ENCODE measurements at places on chromosomes 3 and 15.

DNA sequence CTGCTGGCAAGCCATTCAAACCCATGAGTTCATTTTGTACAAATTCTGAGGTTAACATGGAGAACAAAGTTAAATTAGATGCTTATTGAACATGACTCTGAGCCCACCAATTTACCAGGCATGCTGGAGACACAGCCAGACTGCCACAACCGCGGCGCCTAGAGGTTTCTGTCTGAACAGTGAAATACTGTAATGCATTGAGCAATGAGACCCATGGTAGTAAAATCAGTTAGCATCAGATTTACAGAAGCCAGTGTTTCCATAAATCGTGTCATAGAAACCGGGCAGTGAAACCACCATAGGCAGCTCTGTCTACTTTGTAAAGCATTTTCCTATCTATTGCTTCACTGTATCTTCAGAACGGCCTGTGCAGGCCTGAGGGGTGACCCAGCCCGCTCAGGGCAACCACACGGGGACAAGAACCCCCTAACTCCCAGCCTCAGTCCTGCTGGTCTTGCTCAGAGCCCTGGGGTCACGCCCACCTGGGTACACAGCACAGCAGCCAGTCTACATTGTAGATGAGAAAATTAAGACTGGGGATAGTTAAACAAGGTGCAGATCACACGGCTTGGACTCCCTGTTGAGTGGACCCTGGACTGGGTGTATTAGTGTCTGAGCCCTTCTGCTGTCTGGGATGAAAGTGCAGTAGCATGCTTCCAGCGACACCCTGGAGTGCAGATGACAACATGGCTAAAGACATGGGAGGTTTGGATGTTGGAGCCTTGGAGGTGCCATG, 44.2 kb downstream of the MGLL start:
- DNase-seq: peak; percentile 62

DNA sequence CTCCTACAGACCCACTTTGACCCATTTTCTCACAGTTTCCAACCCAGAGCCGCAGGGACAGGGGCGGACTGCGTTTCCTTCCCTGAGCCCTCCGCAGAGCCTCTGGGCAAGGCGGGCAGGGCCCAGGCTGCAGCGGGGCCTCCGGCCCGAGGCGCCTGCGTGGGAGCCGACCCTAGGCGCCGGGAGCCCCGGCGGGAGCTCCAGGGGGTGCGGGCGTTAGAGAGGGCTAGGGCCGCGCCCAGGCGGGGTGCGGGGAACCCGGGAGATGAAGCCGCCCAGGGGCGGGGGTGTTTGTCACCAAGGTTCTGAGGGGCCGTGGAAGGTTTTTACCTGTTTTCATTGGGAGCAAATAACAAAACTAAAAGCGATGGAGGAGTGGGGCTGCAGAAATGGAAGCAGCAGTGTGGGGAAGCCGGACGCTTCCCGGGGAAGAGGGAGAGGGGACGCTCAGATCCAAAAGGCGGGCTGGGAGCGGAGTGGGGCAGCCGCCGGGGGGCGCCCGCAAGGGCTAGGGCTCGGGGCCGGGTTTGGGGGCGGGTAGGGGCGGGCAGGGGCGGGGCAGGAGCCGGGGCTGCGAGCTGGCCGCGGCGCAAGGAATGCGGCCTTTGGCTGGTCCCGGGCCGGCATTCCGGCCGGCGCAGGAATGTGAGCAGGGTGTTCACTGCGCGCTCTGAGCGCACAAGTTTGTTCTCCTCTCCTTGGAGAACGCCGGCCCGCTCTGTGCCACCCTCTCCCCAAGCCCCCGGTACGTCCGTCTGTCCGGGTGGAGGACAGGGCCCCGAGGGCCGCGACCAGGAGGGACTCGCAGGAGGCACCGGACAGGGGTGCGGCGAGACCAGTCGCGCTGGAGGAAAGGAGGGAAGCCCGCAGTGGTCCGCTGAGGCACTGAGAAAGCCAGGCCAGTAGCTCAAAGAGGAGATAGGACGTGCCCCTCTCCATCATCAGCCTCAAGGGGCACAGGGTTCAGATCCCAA, 61.1 kb downstream of the AMOTL2 start:
- DNase-seq: no peak

- DNase-seq: peak; percentile 15
These were observed 384.1 kb downstream of the CADM2 start for GRCh38 chr3:85342915-85343314.

DNA sequence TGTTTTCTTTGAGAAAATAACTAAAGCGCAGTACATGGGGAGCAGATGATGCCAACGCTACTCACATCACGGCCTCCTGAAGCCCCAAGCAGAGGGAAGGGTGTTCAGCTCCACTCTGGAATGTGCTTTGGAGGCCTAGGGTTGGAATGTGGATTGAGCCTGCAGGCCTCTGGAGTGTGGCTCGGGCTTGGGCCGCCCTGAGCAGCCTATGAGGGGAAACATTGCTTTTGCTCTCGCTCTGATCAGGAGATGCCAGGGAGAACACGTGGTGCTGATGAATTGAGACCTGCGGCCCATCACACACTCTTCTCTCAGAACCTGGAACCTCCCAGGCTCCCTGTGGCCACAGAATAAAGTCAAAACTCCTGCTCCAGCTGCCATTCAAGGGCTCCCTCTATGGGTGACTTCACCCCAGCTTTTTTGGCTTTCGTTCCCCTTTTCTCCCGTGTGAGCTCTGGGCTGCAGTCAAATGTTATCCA, 23.3 kb downstream of the CCDC13 start:
- peak; percentile 68 for DNase-seq

GRCh38 chr3:59143447-59143846, 93.6 kb upstream of the CFAP20DC start:
- no peak for DNase-seq

DNA sequence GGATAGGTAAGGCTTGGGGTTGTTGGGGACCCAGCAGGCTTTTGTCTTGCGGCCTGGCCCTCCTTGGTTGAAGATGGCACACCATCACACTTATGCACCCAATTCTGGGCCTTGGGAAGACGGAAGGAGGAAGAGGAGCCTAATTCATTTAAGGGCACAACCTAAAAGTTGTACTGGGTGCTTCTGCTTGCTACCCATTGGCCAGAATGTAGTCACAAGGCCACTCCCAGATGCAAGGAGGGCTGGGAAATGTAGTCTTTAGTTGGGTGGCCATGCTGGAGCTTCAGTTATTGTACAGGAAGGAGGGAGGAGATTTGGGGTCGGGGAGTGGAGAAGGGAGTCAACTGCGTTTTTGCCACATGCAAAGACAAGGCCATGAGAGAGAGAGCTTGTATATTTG, 109.2 kb downstream of the TMEM266 start:
- DNase-seq: peak; percentile 74

- DNase-seq: no peak
These were observed 33.6 kb downstream of the ABTB1 start for GRCh38 chr3:127706312-127706711.

GRCh38 chr3:173584093-173584837, 186.7 kb downstream of the NLGN1 start:
- DNase-seq: no peak

DNA sequence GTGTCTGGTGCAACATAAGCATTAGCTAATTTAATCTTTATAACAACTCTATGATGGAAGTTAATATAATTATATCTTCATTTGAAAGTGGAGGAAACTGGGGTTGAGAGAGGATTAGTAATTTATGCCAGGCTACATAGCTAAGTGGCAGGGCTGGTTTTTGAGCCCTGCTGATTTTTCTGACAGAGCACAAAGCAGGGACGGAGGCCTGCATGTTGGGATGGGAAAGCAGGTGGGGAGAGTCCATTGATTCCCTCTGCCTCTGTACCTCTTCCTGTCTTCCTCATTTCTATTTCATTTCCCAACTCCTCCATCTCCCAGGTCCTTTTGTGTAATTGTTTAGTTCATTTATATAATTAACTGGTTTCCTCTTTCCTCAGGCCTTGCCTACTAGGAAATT, 251.6 kb upstream of the ZPLD1 start:
- peak; percentile 28 for DNase-seq

DNA sequence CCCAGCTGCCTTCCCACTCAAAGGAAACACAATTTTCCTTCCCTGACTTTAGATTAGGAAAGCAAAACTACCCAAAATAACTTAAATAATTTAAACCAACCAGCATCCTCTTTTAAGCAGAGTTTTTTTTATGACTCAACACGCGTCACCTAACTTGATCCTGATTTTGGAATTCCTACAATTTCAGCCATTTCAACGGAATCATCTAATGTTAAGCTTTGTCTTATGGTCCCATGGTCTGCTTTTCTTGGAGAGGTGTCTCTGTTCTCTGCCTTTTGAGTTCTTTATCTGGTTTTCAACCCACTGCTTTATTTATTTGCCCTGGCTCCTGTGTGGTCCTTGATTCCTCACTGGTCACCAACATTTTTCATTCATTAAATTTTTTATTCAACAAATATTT, 219.2 kb upstream of the ARHGEF26 start:
- no peak for DNase-seq

Data from inflammatory macrophage (primary cell).